ENCODE measurements at places on chromosomes 5 and 9. TPM values are rescaled to one million over a fixed set of nuclear protein-coding genes. Genes with fewer than 3 reads are reported as not detected.

Gene PJA2
- 41.4 TPM for total RNA-seq

Gene OMD
- not detected for total RNA-seq

DNA sequence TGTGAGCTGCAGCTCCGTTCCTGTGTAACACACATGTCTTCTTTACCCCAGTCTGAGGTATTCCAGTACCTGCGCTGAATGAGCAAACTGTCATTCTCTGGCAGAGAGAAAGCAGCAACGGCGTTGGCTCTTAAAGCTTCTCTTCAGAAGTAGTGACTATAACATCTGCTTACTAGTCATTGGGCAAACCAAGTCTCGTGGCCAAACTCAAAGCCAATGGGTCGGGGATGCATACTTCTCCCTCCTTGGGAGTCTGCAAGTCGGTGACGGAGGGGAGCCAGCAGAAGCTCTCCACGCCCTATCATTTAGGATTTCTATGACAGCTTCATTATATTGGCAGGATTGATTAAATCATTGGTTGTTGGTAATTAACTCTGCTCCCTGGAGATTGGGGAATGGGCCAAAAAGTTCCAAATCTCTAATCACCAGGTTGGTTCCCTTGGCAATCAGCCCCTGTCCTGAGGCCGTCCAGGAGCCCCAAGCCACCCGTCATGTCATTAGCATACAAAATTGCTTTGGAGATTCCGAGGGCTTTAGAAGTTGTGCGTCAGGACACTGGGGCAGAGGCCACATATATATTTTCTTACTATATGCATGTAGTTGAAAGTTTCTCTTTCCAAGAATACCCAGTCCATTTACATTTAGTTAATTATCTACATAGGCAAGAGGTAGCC lies 44.9 kb downstream of the ZNF354A start:
- no peaks in the 10 kb centered on the region for H3K4me1 ChIP-seq
- no peak overlapping the region for H3K4me3 ChIP-seq
- no peak for DNase-seq
- H3K27ac ChIP-seq, result no peak overlapping the region

- H3K4me1 ChIP-seq, result no peaks in the 10 kb centered on the region
Observed at GRCh38 chr9:77569335-77569734, 78.8 kb downstream of the GNA14 start.

- no peaks in the 10 kb centered on the region for H3K4me1 ChIP-seq
- H3K27me3 ChIP-seq, result no peaks in the 10 kb centered on the region
- no peak overlapping the region for H3K27ac ChIP-seq
- H3K4me3 ChIP-seq, result no peak overlapping the region
- H3K36me3 ChIP-seq, result no peaks in the 10 kb centered on the region
Observed at GRCh38 chr5:164597293-164597900, 1092.0 kb downstream of the MAT2B start.

- no peaks in the 10 kb centered on the region for H3K36me3 ChIP-seq
- H3K4me3 ChIP-seq, result no peak overlapping the region
- H3K4me1 ChIP-seq, result no peaks in the 10 kb centered on the region
- H3K27ac ChIP-seq, result no peak overlapping the region
- no peak for DNase-seq
Observed at GRCh38 chr9:11542781-11543180, 930.0 kb upstream of the PTPRD start.

Measured in activated T-helper 1 cell treated with anti-CD3 and anti-CD28 coated beads, Interleukin-12 subunit alpha, Interleukin-12 subunit beta, Interleukin-2, Interleukin-4 antibody, amounts not matched to agents 30 ng/mL and 10 ng/mL and 1 ng/mL, durations not matched to agents 14 hours and 24 hours and 36 hours (primary cell).